Osteoblast (primary cell): ENCODE measurements at places on chromosomes 3 and 15. TPM values are rescaled to one million over a fixed set of nuclear protein-coding genes. Genes with fewer than 3 reads are reported as not detected.
A peak's percentile ranks its signal among the peaks of the same experiment; 100 is the strongest.

ALDH1A3 gene
- total RNA-seq: 54.6 and 61.6 TPM in 2 replicates

ARPC4 gene
- total RNA-seq: 203 and 222 TPM in 2 replicates

GALNT15 gene
- 6.5 and 7.1 TPM in 2 replicates for total RNA-seq

GOLGA6L4 gene
- 1.5 and 1.8 TPM in 2 replicates for total RNA-seq

AMT gene
- total RNA-seq: 1.1 and 1.2 TPM in 2 replicates

GRK7 gene
- total RNA-seq: not detected in 2 replicates

NME9 gene
- not detected in 2 replicates for total RNA-seq

GRCh38 chr3:15069441-15069840, 4.3 kb upstream of the MRPS25 start:
- DNase-seq: no peak

- no peak for DNase-seq
Observed at GRCh38 chr3:123802007-123802625, 82.0 kb downstream of the MYLK start.

DNA sequence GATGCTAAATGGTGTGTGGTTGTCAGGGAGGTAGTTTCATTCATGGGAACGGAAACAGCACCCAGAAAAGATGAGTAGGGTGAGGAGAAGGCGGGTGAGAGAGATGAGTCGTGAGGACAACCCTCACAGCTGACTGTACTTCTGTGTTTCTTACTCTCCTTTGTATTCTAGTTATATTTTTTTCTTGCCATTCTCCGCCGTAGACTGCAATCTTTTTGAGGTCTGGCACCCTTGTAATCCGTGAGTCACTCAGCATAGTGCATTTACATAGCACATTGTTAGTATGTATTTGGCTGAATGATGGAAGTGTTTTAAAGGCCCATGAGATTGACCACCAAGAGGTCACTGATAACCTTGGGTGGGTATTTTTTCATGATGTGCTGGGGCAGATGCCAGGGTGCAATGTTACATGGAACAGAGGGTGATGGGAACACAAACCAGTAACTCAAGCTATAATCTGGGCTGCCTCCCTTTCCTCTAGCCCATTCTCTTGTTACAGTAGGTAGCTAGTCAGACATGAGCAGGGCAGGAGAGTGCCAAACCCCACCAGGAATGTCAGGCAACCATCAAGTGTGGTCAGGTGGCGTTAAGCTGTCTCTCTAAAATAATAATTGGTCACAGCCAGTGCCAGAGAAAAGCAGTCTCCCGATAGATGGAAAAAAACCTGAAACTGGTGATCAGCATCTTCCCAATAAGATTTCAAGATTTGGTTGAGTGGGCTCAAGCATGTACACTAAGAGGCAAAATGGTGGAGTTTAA, 18.8 kb upstream of the DGKG start:
- no peak for DNase-seq

- DNase-seq: peak; percentile 89
Observed at GRCh38 chr15:29045717-29046116, 159.9 kb downstream of the APBA2 start.

DNA sequence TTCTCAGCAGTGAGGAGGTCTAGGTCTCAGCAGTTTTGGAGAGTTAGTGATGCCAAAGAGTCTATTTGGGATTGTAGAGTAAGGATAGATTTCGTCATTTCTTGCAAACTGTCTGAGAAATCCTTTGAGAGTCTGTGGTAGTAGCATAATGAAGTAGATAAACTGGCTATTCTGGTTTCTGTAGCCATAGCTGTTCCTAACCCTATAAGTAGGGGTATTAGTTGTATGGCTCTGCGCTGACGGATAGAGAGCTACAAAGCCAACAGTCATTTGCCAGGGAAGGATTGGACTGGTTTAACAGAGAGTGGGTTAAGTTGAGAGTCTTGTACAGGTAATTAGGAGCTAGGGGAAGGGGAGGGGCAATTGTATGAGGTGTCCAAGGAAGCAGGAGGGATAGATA, 50.6 kb downstream of the KLHDC8B start:
- DNase-seq: no peak

- DNase-seq: no peak
Observed at GRCh38 chr15:28942571-28942970, 56.8 kb downstream of the APBA2 start.
